Tibial nerve (tissue), 4 donors: ENCODE measurements at places on chromosomes 16 and 17. TPM values are rescaled to one million over a fixed set of nuclear protein-coding genes. Genes with fewer than 3 reads are reported as not detected.

BLTP2 gene
- 133 TPM for total RNA-seq

TP53TG3 gene
- not detected for total RNA-seq

CA7 gene
- not detected for total RNA-seq

BEAN1 gene
- total RNA-seq = 1.4 TPM

TEKT1 gene
- total RNA-seq = not detected

DNA sequence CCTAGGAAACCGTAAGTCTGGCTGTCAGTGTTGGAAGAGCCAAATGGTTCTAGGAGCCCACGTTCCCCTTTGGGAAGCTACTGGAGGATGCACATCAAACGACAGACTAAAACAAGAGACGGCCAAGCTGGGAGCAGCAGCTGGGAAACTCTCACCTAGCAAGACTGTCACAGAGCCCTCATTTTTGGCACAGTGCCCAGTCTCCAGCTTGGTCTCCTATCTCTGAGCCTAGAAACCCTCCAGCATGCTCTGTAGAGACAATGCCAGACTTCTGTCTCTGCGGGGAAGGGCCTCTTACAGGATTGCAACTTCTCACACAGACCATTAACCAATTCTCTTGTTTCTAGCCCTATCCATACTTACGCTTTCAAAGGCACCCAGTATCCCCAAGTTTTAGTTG is 23.5 kb downstream of the GTF3C1 start:
- H3K36me3 ChIP-seq = peaks cover 33% of the 10 kb centered on the region
- no peaks in the 10 kb centered on the region for H3K4me1 ChIP-seq
- DNase-seq = no peak

- H3K4me1 ChIP-seq = no peaks in the 10 kb centered on the region
- H3K27ac ChIP-seq = no peak overlapping the region
- no peaks in the 10 kb centered on the region for H3K36me3 ChIP-seq
- no peak overlapping the region for H3K4me3 ChIP-seq
- DNase-seq = no peak
Measured at GRCh38 chr17:56870081-56870651, 36.2 kb downstream of the DGKE start.

GRCh38 chr17:81117672-81118198 is 47.6 kb upstream of the PVALEF start:
- peaks cover 23% of the 10 kb centered on the region for H3K4me1 ChIP-seq
- DNase-seq = no peak
- H3K27ac ChIP-seq = peak overlapping the region; percentile 93
- no peaks in the 10 kb centered on the region for H3K27me3 ChIP-seq
- H3K36me3 ChIP-seq = peaks cover 56% of the 10 kb centered on the region

DNA sequence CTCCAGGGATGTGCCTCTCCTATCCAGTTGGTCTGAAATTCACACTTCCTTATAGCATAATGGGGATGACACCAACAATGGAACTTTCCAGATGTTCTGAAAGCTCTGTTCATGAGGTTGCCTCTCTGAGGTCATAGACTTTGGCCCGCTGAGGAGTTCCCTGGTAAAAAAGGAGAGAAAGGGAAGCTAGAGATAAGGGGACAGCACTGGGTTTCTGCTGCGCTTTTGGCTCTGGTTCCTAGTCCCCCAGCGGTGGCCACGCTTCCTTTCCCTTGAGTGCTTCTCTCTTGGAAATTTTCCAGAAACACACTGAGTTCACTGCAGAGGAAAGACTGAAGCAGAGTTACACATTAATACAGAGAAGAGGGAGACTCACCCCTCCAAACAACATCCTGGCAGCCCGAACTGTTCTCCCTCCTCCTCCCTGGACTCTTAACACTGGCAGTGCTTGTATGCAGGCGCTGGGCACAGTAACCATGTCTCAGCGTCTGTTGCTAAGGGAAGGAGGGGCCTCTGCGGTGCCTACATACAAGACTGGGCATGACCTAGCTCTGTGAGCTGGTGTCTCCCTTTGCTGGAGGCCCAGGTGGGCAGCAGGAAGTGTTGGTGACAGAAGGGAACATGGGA is at the start of gene DNAH3:
TSS of gene DNAH3 (minus strand) at position 472 of the 627 bp plus-strand sequence. CDS start 527 bp downstream, outside the sequence.
- no peaks in the 10 kb centered on the region for H3K4me1 ChIP-seq
- H3K36me3 ChIP-seq = no peaks in the 10 kb centered on the region
- H3K27ac ChIP-seq = no peak within 1 kb of the TSS

GRCh38 chr16:26386096-26386495 is 680.6 kb upstream of the C16orf82 start:
- no peak overlapping the region for H3K27ac ChIP-seq
- no peaks in the 10 kb centered on the region for H3K27me3 ChIP-seq
- no peaks in the 10 kb centered on the region for H3K4me1 ChIP-seq
- DNase-seq = no peak
- H3K36me3 ChIP-seq = no peaks in the 10 kb centered on the region

DNA sequence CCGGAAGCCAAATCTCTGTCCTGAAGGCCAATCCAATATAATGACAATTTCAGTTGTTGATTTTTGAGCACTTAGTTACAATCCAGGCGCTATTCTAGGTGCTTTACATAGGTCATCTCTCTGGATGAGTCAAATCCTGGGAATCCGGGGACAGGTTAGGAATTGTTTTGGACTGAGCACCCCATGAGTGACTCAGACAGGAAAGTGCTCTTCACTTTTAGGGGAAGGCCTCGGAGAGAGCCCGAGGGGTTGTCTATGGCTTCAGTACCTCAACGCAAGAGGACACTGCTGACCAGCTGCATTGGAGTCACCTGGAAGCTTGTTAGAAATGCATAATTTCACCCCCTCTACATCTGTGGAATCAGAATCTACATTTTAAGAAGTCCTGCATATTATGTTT is 108.8 kb downstream of the IRX5 start:
- DNase-seq = no peak
- H3K4me1 ChIP-seq = no peaks in the 10 kb centered on the region
- H3K27me3 ChIP-seq = no peaks in the 10 kb centered on the region
- no peak overlapping the region for H3K27ac ChIP-seq
- H3K4me3 ChIP-seq = no peak overlapping the region

GRCh38 chr17:75571197-75571884 is 16.3 kb upstream of the MYO15B start:
- no peaks in the 10 kb centered on the region for H3K4me1 ChIP-seq
- H3K27me3 ChIP-seq = no peaks in the 10 kb centered on the region
- DNase-seq = peak; percentile 16
- peak overlapping the region; percentile 62 for H3K27ac ChIP-seq

DNA sequence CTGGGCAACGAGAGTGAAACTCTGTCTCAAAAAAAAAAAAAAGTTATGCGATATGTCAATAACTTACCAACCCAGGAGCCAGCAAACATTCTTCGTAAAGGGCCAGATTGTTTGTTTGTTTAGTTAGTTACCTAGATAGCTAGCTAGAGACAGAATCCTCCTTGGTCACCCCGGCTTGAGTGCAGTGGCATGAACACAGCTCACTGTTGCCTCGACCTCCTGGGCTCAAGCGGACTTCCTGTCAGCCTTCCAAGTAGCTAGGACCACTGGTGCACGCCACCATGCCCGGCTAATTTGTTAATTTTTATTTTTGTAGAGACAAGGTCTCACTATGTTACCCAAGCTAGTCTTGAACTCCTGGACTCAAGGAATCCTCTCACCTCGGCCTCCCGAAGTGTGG is 113.0 kb downstream of the LITAF start:
- no peaks in the 10 kb centered on the region for H3K27me3 ChIP-seq
- H3K27ac ChIP-seq = no peak overlapping the region
- no peak overlapping the region for H3K4me3 ChIP-seq
- DNase-seq = no peak
- H3K36me3 ChIP-seq = no peaks in the 10 kb centered on the region

GRCh38 chr16:67996666-67997065 is 2.6 kb downstream of the DPEP2 start:
- H3K36me3 ChIP-seq = no peaks in the 10 kb centered on the region
- H3K4me1 ChIP-seq = peaks cover 4% of the 10 kb centered on the region
- no peak for DNase-seq

GRCh38 chr17:31584438-31585279 is 193.2 kb downstream of the RAB11FIP4 start:
- H3K4me3 ChIP-seq = no peak overlapping the region
- DNase-seq = no peak
- H3K27me3 ChIP-seq = no peaks in the 10 kb centered on the region
- H3K4me1 ChIP-seq = peaks cover 39% of the 10 kb centered on the region
- no peak overlapping the region for H3K27ac ChIP-seq

GRCh38 chr17:7586673-7587419 is 3.0 kb downstream of the SOX15 start:
- H3K36me3 ChIP-seq = no peaks in the 10 kb centered on the region
- H3K4me3 ChIP-seq = no peak overlapping the region
- DNase-seq = no peak
- no peaks in the 10 kb centered on the region for H3K27me3 ChIP-seq
- H3K4me1 ChIP-seq = peaks cover 28% of the 10 kb centered on the region

DNA sequence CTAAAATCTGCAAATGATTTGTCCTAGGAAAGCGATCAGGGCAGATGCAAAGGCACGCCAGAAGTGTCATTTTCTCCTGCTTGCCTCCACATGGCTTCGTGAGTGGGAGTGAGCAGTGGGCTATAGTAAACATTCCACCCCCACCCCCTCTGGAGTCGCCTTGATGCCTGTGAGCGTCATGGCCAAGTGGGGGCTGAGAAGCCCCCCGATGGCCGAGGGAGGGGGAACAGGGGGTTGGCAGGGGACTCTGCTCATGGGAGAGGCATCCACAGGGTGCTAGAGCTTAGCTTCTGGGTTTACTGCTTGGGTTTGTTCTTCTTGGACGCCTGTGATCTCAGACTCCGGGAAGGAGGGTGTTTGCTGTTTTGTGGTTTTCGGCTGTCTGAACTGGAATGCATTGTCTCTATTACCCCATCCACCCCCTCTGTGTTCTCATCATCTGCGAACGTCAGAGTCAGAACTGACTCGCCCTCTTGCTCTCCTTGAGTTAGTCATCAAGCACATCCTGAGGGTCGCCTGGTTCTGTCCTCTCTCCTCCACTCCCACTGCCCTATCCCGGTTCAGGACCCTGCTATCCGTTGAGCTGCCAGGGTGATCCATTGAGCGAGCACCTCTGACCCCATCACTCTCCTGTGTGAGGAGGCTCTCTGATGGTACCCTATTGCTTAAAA is 15.4 kb downstream of the TNS4 start:
- H3K36me3 ChIP-seq = no peaks in the 10 kb centered on the region
- H3K4me1 ChIP-seq = peaks cover 46% of the 10 kb centered on the region
- no peaks in the 10 kb centered on the region for H3K27me3 ChIP-seq
- H3K4me3 ChIP-seq = no peak overlapping the region

GRCh38 chr17:11094331-11094730 is 146.7 kb upstream of the SHISA6 start:
- H3K36me3 ChIP-seq = no peaks in the 10 kb centered on the region
- no peak overlapping the region for H3K27ac ChIP-seq
- no peaks in the 10 kb centered on the region for H3K4me1 ChIP-seq
- H3K4me3 ChIP-seq = no peak overlapping the region
- no peaks in the 10 kb centered on the region for H3K27me3 ChIP-seq

DNA sequence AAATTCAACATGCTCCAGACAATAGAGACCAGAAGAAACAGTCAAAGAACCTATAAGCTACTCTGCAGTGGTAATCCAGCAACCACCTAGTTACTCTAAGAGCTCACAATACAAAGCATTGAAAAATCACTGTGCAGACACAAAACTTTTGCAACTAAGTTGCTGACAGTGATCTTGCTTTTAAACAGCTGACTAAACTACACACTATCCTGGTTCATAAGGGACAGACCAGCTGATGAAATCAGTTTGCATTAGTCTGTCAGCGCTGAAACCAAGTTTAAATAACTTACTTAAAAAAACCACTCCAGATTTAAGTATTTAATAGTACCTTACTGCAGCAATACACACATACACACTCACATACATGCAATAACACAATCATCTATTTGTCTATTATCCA is 4.6 kb downstream of the VEZF1 start:
- peaks cover 6% of the 10 kb centered on the region for H3K36me3 ChIP-seq
- no peaks in the 10 kb centered on the region for H3K27me3 ChIP-seq
- H3K4me1 ChIP-seq = peaks cover 55% of the 10 kb centered on the region
- no peak for DNase-seq
- no peak overlapping the region for H3K27ac ChIP-seq

DNA sequence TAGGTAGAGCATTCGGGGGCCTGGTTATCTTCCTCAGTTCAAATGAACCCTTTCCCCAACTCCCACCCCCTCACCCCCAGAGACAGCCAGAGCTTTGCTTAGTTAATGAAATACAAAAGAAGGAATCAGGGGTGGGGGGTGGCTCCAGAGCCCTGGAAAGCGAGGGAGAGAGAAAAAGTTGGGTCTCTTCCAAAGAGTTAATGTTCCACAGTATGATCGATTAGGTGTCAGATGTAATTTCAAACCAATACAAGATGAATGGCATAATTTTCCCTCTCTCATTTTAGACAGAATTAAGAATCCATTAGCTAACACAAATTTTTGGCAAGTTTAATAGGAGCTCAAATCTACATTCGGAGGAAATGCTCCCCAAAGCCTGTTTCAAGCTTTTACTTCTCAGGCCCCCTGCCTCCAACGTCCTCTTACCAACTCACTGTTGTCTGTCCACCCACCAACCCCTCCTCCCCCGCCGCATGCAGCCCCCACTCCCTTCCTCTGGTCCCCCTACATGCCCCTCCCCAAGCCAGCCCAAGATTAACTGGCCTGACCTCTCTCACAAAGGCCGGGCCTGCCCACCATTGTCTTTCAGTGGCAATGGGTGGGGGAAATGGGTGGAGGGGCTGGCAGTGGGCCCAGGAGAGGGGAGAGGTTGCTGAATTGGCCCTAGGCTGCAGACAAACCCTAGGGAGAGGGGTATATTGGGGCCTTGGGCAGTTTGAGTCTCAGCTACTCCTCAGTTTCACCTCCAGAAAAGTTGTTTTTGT is 28.2 kb downstream of the NEUROD2 start:
- DNase-seq = no peak
- H3K27ac ChIP-seq = no peak overlapping the region
- H3K4me1 ChIP-seq = no peaks in the 10 kb centered on the region
- no peaks in the 10 kb centered on the region for H3K36me3 ChIP-seq
